ENCODE measurements at places on chromosomes 7 and 10.

DNA sequence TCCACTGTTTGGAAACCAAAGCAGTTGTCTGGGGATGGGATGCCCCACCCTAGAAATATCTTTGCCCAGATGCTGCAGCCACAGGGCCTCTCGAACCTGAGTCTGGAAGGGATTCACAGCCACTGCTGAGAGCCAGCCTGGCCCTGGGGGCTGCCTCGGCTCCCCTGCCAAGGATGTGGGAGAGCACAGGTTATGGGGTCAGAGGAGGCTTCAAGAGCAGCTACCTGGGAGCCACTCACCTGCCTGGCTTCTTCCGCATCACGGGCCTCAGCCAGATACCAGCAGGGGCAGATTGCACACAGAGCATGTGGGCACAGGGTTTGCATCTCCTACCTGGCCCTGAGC is 5.4 kb upstream of the PWWP2B start:
- DNase-seq = peak; percentile 8

GRCh38 chr7:45595809-45596664 is 21.9 kb downstream of the ADCY1 start:
- DNase-seq = no peak

- no peak for DNase-seq
These were observed 15.6 kb upstream of the PLEKHS1 start for GRCh38 chr10:113735913-113736312.

- DNase-seq = no peak
These were observed 47.2 kb downstream of the RHOBTB1 start for GRCh38 chr10:60896810-60897209.

DNA sequence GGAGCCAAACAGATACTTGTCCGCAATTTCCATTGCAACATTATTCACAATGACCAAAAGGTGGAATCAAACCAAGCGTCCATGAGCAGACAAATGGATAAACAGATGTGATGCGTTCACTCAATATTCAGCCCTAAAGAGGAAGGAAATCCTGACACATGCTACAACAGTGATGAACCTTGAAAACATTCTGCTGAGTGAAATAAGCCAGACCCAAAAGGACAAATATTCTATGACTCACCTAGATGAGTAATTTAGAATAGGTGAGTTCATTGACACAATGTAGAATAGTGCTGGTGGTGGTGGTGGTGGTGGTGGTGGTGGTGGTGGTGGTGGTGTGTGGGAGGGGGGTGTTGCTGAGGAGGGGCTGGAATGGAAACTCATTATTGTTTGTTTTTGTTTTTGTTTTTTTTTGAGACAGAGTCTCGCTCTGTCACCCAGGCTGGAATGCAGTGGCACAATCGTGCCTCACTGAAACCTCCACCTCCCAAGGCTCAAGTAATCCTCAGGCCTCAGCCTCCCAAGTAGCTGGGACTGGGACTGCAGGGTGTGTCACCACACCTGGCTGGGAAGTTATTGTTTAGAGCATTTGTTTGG is 28.6 kb downstream of the SMKR1 start:
- DNase-seq = peak; percentile 24

DNA sequence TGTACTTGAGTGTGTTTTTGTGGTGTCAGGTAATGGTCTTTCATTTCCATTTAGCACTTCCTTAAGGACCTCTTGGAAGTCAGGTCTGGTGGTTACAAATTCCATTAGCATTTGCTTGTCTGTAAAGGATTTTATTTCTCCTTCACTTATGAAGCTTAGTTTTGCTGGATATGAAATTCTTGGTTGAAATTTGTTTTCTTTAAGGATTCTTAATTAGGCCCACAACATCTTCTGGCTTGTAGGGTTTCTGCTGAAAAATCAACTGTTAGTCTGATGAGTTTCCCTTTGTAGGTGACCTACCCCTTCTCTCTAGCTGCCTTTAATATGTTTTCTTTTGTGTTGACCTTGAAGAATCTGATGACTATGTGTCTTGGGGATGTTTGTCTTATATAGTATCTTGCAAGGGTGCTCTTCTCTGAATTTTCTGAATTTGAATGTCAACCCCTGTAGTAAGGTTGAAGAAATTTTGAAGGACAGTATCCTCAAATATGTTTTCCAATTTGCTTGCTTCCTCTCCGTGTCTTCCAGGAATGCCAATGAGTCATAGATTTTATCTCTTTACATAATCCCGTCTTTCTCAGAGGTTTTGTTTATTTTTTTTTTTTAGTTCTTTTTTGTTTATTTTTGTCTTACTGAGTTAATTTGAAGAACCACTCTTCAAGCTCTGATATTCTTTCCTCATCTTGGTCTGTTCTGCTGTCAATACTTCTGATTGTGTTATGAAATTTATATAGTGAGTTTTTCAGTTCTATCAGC is 70.2 kb downstream of the SLC39A12 start:
- DNase-seq = no peak

DNA sequence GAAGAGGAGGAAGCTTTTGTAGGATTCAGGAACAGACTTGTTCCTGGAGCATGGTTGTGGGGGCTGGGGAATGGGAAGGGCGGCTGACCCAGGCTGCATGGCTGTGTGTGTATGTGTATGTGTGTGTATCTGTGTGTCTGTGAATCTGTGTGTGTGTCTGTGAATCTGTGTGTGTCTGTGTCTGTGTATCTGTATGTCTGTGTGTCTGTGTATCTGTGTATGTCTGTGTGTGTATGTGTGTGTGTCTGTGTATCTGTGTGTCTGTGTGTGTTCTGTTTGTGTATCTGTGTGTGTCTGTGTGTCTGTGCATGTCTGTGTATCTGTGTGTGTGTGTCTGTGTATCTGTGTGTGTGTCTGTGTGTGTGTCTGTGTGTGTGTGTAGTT is 6.6 kb upstream of the STX1A start:
- DNase-seq = no peak

GRCh38 chr7:54662701-54663100 is 96.3 kb downstream of the SEC61G start:
- DNase-seq = no peak

GRCh38 chr7:154587792-154588191 is 415.1 kb downstream of the PAXIP1 start:
- DNase-seq = no peak

GRCh38 chr10:60942788-60943315 is 1.1 kb downstream of the RHOBTB1 start:
- DNase-seq = no peak

All from activated CD8-positive, alpha-beta memory T cell treated with anti-CD3 and anti-CD28 coated beads, Interleukin-2, amount 50 U/mL, for 4 hours (primary cell).